ENCODE measurements at places on chromosomes 3 and 15.
A peak's percentile ranks its signal among the peaks of the same experiment; 100 is the strongest.

DNA sequence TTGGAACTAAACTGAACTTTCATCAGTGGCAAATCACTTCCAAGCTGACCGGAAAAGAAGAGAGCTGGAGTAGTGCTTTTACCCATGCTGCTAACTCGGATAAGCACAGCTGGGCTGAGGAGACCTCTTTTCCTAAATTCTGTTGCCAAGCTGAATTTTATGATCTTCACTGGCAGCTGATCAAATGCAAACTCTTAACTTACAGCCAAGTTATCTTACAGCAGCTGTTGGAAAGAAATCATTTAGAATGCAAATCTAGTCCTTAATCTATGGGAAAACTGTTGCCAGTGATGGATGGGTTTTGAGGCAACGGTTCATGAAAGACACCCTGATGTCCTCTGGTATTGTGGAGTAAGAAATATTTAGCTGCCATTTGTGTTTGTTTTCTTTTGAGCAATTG lies 216.5 kb downstream of the ZNF385D start:
- DNase-seq = no peak

GRCh38 chr3:121781611-121782010 lies 32.1 kb upstream of the GOLGB1 start:
- no peak for DNase-seq

DNA sequence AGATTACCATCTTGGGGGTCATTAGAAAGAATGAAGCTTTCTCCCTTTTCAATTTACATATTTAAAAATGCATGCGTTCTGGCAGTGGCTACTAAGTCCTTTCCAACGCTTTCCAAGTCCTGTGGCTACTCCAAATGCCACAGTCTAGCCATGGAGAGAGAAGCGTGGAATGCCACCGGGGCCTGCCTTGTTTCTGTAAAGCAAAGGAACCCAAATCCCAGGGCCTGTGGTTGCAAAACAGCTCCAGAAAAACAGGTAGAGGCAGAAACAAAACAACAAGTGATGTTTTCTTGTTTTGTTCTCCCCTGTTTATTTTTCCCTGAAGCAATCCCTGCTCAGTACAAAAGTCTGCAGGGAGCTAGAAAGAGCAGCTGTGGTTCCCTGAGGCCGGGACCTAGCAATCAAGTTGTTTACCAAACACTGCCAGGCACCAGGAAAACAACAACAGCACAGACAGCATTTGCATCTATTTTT lies 85.5 kb downstream of the FOXP1 start:
- DNase-seq = no peak

- DNase-seq = no peak
Observed at GRCh38 chr3:21158861-21159542, 592.0 kb downstream of the ZNF385D start.

DNA sequence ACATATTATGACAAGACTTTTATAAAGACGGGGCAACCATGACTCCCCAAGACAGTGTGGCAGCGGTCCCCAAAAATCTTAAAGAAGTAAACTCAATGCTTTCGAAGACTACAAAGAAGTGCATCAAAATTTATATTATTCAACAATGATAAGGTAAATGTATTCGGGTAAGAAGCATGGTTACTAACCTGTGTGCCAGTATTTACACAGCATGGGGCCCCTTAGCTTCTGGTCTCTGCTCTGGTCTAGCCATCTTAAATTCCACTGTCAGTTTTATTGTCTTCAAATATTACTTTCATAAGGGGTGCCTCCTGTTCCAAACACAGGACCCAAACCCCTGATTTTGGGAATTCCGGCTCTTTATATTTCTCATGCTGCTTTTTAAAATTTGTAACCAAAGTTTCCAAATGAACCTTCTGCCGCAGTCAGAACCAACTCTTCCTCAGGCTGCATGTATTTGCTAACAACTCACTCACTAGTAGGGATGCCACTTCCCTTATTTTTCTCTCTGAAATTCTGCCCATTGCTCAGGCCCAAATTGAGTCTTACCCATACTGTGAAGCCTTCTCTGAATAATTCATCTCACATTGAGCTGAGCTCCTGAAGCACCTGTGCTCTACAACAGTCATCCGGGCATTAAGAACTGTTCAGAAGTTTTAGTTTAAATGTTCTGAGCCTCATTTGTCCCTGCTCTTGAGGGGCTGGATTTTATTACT lies 1.2 kb downstream of the TTC23 start:
- no peak for DNase-seq

DNA sequence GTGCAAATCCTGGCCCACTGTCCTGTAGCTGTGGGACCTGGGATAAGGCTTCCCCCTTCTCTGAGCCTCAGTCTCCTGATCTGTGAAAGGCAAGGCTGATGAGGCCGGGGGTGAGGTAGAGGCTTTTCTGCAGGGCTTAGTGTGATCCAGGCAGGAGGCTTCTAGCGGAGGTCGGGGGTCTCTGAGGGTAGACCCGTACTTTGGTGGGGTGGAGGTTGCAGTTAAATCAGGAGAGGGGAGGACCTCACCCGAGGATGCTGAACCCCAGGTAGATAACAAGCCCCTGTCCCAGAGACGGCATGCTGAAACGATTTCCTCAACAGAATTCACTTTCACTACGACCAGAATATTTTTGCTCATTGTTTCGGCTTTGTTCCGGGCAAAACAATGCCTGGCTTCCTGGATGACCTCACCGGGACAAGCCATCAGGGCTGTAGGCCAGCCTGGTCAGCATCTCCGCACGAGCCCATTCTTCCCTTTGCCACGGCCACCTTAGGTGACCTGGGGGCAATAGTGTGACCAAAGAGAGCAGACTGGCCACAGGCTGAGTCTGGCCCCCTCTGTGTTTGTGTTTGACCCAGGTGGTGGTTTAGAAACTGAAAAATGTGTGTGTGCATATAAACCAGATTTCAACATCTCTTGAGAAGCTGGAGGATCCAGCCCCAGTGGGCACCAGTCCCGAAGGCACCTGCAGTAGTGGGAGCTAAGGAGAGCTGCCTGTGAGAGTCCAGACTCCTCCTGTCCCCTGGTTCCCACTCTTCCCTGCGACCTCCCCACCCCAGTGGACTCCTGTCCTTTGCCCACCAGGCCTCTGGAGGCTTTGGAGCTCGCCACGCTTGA lies 33.0 kb downstream of the SLC6A6 start:
- peak; percentile 58 for DNase-seq

- no peak for DNase-seq
Observed at GRCh38 chr15:65374821-65375401, 2.9 kb downstream of the IGDCC3 start.

DNA sequence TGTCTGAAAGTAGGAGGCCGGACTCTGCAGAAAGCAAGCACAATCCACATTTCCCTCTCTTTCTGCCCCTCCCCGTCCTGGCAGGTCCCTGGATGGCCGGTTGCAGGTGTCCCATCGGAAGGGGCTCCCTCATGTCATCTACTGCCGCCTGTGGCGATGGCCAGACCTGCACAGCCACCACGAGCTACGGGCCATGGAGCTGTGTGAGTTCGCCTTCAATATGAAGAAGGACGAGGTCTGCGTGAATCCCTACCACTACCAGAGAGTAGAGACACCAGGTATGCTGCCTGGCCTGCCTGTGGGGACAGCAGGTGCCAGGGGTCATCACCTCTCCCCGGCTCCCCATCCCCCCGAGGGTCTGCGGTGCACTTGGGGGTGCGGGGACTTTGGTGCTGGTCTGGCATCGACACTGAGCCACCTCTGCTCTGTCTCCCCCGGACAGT lies 89.6 kb downstream of the AAGAB start:
- no peak for DNase-seq

GRCh38 chr15:75061272-75061671 lies 37.9 kb downstream of the PPCDC start:
- DNase-seq = no peak

- no peak for DNase-seq
Observed at GRCh38 chr15:48469271-48469670, 138.0 kb downstream of the DUT start.

- DNase-seq = no peak
Observed at GRCh38 chr3:53545310-53545995, 51.0 kb downstream of the CACNA1D start.

GRCh38 chr3:87025661-87026645 lies 35.0 kb upstream of the VGLL3 start:
- DNase-seq = no peak

- no peak for DNase-seq
Observed at GRCh38 chr3:123834631-123835030, 49.5 kb downstream of the MYLK start.

DNA sequence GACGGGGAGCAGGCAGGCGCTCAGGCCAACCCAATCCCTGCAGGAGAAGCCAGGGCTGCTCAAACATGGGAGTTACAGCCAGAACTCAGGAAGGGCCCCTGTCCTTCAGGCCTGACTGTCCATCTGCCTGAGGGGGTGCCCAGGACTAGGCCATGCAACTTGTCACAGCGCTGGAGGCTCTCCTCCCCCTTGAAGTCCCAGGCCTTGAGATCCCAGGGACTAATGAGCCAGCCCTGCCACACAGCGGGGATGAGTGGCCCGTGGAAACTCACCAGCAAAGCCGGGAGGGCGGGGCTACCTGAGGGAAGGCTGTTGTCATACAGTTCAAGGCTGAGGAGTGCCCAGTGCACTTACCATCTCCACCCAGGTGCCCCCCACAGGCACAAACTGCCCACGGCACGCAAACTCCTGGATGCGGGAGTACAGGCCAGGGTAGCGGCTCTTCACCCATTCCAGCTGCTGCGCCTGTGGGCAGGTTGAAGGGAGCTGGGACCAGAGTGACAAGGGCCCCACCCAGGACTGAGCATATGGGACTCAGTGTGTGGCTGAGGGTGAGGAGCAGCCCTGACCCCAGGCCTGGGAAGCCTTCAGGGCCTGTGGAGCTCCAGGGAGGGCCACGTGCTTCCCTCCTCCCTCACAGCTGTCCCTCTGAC lies 6.3 kb downstream of the MAN2C1 start:
- no peak for DNase-seq
